ENCODE measurements at places on chromosomes 4 and X.

GRCh38 chrX:139784807-139785206 is 76.8 kb upstream of the MCF2 start:
- no peak for DNase-seq

DNA sequence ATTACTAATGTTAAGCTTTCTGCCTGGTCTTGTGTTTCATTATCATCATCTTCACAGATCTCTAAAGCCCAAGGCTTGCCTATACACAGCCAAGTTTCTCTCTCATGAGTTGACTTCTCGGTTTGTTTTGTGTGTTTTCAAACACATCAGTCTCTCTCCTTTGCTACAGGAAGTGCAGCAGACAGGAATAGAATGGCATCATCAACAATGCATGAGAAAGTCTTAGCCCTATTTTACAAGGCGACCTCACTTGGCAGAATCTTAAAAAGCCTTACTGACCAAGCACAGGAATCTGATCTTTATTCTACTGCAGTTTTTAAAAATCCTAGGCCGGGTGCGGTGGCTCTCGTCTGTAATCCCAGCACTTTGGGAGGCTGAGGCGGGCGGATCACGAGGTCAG is 36.8 kb downstream of the CC2D2A start:
- DNase-seq = no peak

DNA sequence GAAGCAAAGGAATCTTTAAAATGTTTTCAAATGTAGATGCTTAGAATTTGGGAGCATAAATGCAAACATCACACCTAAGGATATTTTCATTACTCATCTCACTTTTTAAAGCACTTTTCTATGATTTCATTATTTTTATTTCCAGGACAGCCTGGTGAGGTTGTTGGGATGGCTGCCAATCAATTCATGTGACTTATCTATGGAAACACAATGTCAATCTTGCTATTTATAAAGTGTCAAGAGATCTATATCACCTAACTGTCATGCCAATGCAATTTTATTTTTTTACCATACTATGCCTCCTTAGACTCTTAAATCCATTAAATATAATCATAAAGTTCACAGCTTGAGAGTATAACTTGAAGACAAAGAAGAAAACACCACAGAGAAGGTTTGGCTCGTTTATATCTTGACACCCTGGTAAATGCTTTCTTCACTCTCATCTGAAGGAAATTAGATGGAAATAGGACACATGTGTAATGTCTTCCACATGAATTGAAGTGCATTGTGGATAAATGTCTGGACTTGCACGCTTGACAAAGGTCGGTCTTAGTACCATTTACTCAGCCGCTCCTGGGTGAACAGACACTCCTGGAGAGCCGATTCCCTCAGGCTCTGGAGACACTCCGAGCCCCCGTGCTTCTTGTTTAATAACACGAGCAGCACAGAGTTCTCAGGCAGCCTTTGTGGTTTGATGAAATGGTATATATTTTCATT is 425.7 kb upstream of the FAT1 start:
- DNase-seq = no peak

- no peak for DNase-seq
These were observed 119.1 kb downstream of the RTL9 start for GRCh38 chrX:110477593-110478228.
